Mesothelial cell of epicardium (in vitro differentiated cells): ENCODE measurements at places on chromosomes 5 and 9. TPM values are rescaled to one million over a fixed set of nuclear protein-coding genes. Genes with fewer than 3 reads are reported as not detected.

DNA sequence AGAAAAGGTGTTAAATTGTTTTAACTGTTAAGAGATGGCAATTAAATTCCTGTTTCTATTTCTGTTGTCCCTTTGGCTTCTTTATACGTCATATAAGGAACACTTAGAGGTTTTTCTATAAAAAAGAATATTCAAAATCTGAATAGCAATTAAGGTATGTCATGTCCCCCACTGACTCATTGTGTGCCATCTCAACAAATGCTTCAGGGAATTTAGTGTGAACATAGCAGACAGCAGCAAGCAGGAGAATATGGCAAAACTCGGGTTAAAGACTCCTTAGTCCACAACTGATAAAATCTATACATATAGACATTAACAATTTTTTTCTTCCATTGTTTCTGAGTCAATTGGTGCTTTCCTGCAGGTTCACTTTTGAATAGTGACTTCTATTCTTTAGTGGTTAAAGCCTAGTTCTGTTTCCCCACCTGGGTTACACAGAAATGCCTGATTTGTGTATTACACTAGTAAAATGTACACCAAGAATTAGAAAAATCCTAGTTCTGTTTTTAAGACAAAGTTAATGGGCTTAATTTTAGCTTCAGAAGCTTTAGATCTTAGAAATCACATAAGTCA lies 17.9 kb upstream of the RPS23 start:
- DNase-seq = no peak

The PAEP gene
- total RNA-seq = not detected in 3 replicates

The SPINK7 gene
- not detected in 3 replicates for total RNA-seq

DNA sequence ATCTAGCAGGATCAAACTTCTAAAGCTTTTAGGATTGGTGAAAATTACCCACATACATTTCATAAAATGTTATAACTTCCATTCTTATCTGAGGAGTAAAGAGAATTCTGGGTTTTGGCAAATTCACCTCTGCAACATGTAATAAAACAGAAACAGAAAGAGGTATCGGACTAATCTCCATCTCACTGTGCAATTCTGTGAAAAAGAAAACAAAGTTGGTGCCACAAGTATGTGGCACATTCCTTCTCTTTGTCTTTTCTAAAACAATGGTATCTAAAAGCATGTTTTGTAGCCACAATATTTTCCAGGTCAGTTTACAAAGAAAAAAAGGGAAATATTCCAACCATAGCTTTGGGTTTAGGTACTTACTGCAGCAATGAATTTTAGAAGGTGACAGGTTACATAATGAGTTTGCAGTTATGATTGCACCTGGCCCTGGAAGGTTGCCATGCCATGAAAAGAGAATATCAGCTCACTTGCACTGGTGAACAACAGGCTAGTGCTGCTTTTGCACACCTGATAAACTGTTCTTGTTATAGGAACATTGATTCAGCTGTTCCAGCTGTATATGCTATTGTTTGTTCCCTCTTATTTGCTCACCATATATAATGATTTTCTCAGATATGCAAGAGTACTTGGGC lies 491.3 kb upstream of the MEF2C start:
- no peak for DNase-seq

DNA sequence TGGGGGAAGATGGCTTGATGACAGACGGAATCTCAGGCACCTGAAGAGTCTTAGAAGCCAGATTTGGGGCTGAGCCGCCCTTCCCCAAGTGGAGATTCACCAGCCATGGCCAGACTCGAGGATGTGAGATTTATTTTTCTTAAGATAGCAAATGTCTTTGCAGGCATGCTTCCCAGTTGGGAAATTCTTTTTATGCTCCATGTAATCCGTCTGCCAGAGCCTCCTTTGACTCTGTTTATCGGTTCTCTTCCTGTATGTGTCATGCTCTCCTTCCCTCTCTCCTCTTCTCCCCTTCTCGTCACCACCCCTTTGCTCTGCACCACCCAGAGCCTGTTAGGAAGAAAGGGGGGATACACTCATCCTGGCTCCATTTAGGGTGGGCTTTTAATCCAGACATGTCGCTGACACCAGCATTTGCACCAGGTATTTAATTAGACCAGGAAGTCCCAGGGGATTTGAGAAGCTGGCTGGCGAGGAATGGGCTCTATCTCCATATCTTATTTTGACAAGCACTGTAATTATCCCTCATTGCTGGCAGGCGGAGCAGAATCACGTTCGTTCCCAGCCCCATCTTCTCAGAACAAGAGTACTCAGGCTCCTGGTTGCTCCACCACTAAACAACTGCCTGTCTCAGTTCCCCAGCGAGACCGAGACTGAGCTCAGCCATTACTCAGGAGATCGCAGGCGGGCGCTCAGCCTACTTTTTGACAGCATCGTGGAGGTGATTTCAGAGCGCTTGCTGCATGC lies 50.9 kb downstream of the KCNIP1 start:
- DNase-seq = no peak

DNA sequence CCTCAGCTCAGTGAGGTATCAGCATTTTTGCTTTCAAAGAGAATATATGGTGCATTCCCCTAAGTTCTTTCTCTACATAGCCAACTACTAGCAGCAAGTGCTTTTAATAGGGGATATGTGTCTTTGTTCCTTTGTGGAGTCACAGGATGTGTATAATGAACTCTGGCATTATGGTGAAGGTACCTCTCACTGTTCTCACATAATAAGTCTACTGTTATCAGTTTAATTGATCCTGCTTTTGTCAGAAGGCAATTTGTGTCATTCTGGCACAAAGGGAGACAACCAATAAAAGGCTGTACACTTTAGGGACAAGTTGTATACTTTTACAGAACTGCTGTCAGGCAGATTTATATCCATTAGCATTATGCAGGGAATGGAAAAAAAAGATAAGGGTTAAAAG lies 531.4 kb upstream of the RIOK2 start:
- DNase-seq = no peak

DNA sequence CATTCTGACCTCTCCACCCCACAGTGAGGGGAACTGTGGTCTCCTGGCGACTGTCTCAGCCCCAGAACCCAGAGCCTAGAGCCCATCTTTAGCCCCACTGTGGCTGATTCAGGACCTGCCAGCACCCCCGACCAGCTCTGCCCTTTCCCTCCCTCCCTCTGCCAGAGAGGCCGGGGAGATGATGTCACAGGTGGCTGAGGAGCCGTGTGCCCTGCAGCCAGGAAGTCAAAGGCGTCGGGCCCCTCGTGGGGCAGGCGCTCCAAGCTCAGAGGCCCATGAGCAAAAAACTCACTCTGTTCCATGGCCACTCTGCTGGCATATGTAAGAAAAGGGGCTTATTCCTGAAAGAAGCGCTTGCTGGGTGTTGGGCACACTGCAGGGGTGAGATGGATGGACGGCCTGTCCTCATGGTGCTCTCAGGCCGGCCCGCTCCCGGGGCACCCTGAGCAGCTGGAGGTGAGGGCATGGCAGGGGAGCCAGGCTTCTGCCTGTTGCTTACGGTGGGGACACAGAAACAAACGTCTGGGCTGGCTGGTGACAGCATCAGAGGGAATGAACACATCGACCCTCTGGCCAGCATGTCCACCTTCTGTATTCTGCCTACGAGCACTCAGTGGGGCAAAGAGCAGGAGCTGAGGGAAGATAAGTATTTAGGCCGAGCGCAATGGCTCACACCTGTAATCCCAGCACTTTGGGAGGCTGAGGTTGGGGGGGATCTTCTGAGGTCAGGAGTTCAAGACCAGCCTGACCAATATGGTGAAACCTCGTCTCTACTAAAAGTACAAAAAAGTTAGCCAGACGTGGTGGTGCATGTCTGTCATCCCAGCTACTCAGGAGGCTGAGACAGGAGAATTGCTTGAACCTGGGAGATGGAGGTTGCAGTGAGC lies 41.1 kb downstream of the LAMC3 start:
- no peak for DNase-seq

DNA sequence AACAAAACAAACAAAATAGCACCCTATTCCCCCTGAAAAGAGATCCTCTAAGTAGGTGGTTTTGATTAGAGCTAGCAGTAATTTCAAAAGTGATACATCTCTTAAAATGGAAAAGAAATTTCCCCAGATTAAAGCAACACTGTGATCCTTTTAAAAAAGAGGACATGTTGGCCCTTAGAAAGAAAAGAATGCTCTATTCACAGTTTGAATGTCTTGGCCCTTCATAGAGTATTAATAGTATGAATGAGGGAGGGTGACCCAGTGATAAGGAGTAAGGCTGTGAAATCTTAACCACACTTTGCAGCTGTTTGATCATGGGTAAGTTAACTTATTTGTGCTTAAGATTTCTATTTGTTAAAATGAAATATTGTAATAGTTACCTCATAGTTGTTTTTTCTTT lies 467.7 kb upstream of the MEF2C start:
- no peak for DNase-seq

- no peak for DNase-seq
These were observed 220.4 kb downstream of the ARRDC3 start for GRCh38 chr5:91162534-91163381.

DNA sequence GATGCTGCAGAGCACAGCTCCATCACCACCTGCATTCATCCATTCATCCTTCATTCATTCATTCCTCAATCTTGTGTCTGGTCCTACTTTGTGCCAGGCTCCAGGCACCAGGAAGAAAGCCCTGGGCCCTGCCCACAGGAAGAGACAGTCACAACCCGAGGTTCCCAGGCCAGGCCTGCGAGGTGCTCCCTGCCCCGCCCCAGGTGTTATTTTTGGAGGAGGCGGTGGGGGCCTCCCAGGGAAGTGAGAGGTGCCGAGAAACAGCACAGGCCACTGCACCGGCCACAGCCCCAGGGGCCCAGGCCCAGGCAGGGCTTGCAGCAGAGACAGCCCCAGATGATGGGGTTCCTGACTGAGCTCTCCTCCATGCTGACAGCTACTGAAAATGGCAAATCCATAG lies 33.4 kb downstream of the VAV2 start:
- DNase-seq = no peak

- no peak for DNase-seq
These were observed 81.0 kb downstream of the HTR4 start for GRCh38 chr5:148573374-148573773.

The TYRP1 gene
- 0.42 to 1.0 TPM (median 0.64 TPM) in 3 replicates for total RNA-seq

GRCh38 chr5:165370794-165371193 lies 1865.4 kb downstream of the MAT2B start:
- DNase-seq = no peak

DNA sequence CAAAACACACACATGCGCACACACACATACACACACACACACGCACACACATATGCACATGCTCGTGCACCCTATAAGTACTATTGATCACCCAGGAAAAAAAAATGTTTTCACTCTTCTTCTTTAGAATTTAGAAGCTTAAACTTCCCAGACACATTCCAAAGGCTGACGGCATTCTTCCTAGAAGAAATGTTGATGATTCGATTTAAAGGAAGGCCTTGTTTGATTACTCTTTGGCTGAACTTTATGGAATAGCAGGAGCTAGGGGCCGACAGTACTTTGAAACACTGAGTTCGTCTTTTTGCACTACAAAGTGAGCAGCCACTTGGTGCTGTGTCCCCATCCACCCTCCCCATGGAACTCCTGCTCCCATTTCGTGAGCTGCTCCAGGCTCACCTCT lies 113.2 kb downstream of the EGFLAM start:
- no peak for DNase-seq

DNA sequence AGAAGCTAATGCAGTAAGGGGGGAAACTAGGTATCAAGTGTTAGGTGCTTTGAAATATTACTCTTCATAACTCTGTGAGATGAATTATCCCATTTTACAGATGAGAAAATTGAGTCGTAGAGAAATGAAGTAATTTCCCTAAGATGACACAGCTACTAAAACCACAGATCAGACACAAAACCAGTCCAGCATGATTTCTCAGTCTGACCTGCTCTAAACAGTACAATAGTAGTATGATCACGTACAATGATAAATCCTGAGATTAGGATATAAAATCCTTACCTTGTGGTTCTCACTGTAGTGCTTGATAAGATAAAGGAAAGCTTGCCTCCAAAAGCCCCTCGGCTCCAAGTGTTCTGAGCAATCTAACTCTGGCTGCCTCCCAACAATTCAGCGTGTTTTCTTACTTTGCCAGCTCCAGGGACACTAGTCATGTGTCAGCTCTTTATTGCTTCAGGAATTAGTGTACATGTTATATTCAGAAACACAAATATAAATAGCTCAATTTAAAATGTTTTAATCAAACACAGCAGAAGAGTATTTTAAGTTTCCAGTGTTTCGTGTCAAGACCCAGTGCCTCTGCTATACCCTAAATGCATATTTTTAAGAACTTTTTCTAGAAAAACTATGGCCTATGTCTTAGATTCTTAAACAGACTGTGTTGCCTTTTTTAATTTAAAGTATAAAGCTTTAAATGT lies 243.6 kb downstream of the DENND1A start:
- no peak for DNase-seq

The OLFML2A gene
- total RNA-seq = 36.1 to 37.4 TPM (median 37.1 TPM) in 3 replicates

- DNase-seq = no peak
These were observed at the start of gene TAF11L14 for GRCh38 chr5:17634160-17634559. Gene TAF11L14 (plus strand): TSS chr5:17634460.

- DNase-seq = no peak
These were observed 152.2 kb downstream of the TMEM167A start for GRCh38 chr5:82925061-82925411.

DNA sequence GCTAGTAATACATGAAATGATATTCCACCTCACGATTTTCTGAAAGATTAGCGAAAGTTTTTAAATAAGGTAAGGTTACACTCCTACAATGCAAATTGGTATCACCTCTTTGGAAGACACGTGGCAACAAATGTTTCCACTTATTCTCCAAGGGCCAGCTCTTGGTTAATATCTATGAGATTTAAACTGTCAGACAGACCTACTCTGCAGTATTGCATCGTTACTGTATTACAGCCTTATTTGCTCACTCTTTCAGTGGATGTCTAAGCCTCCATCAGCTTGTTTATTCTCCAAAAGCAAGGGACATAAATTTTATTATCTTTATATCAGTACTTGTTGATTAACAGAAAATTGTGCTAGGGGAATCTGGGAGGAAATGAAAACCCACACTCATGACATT lies 135.7 kb downstream of the MLLT3 start:
- no peak for DNase-seq

The IGFBPL1 gene
- total RNA-seq = 0.27 to 0.34 TPM in 2 of 3 replicates, not detected in the other

The SPINK5 gene
- total RNA-seq = 19.8 to 20.8 TPM (median 19.8 TPM) in 3 replicates

DNA sequence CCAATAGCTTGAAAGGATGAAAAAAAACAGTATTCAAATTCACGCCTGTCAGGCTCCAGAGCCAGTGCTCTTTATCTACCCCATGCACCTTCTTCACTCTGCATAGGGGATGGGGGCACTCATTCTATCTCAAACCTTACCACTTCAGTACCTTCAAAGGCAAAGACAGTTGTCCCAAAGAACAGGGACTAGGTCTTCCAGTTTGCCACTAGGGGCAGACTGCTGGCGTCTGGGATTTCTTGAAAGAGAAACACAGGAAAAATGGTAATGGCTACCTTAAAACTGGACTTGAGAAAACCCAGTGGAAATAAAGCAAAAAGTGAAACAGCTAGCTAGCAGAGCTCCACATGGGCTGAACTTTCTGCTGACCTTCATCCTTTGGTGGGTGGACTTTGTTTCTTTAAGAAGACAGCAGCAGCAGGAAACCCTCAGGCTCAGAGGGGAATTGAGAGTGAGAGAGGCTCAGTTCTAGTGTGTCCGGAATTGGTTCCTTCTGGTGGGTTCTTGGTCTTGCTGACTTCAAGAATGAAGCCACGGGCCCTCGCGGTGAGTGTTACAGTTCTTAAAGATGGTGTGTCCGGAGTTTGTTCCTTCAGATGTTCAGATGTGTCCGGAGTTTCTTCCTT lies 41.0 kb upstream of the SLC36A1 start:
- DNase-seq = no peak
